ENCODE measurements at places on chromosomes 1 and 21. TPM values are rescaled to one million over a fixed set of nuclear protein-coding genes. Genes with fewer than 3 reads are reported as not detected.

Gene CSF3R
- total RNA-seq: not detected

- peak; percentile 85 for DNase-seq
Measured at GRCh38 chr1:180026556-180026955, 71.9 kb downstream of the CEP350 start.

GRCh38 chr1:247360991-247361731 lies 29.5 kb upstream of the ZNF496 start:
- DNase-seq: no peak

DNA sequence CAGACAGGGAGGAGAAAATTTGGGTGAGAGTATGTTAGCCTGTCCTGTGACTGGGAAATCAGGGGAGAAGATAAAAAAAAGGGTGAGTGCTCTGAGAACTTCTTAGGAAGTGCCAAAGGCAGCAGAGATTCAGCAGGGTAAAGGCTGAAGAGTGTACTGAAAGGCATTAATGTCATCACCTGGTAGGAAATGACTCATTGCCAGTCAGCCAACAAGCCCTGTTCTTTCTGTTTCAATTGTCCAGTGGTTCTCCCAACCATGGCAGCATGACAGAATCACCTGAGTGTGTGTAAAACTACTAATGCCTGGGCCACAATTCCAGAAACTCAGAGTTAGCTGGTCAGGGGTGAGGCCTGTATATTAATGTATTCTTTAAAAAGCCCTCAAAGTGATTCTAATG lies 83.5 kb downstream of the INTS7 start:
- DNase-seq: peak; percentile 70

DNA sequence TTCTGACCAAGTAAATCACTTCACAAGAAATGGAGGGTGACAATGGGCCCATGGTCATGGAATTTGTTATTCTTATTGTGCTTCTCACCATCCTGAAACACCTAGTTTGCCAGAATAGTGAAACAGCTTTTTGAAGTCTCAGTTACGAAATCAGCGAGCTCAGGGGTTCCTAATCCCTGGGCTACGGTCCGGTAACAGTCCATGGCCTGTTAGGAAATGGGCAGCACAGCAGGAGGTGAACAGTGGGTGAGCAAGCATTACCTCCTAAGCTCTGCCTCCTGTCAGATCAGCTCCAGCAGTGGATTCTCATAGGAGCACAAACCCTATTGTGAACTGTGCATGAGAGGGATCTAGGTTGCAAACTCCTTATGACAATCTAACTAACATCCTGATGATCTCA lies 1356.3 kb downstream of the KCNT2 start:
- peak; percentile 50 for DNase-seq

DNA sequence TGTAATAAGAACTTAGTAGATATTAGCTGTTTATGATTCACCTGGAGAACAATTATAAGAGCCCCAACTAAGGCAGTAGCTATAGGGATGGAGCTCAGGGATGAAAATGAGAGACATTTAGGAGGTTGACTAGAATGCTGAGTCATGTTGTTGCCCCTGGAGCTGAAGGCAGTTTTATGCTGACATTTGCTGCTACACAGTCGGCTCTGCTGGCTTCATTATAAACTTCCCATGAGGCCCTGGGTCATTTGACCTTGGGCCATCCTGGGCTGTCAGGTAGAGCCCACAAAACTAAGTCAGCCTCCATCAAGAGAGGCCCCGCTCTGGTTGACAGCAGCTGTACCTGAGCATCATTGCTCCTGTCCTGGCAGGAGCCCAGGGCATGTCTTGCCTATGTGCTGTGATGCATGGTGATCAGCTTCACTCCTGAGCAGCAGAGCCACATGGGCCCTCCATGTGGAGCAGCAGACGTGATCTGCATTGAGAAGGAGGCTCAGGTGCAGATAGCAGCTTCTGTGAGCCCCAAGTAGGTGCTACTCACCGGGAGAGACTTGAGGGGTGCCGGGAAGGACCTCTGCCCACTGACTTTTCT lies 112.4 kb downstream of the TBX19 start:
- DNase-seq: no peak

DNA sequence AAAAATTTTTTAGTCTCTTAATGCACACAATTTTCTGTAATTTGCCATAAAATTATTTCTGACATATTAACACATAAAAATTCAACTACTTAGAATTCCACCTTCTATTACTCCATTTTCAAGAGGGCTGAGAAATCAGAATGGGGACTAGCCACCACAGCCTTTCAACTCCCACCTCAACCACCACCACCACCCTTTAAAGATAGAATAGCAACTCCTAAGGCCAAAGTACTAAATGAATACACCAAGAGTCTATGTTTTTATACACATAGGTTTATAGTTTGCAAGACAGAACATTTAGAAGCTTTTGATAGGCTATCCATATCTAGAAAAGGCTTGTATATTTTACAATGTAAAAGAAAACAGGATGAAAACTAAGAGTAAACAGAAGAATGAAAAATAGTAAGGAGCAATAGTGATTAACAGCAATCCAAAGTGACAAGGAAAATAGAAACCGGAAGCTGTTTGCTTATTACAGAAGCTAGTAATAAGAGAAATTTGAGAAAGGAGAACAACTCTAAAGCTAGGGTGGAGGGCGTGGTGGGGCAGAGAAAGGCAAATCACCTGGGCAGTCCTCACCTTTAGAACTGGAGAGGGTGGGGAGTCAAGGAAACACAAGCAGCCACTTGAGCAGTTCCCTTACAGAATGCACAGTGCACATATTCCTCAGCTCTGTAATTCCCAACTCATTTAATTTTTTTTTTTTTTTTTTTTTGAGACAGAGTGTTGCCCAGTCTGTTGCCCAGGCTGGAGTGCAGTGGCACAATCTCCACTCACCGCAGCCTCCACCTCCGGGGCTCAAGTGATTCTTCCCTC lies 27.7 kb downstream of the EPS15 start:
- no peak for DNase-seq

Gene DCDC2B
- not detected for total RNA-seq

DNA sequence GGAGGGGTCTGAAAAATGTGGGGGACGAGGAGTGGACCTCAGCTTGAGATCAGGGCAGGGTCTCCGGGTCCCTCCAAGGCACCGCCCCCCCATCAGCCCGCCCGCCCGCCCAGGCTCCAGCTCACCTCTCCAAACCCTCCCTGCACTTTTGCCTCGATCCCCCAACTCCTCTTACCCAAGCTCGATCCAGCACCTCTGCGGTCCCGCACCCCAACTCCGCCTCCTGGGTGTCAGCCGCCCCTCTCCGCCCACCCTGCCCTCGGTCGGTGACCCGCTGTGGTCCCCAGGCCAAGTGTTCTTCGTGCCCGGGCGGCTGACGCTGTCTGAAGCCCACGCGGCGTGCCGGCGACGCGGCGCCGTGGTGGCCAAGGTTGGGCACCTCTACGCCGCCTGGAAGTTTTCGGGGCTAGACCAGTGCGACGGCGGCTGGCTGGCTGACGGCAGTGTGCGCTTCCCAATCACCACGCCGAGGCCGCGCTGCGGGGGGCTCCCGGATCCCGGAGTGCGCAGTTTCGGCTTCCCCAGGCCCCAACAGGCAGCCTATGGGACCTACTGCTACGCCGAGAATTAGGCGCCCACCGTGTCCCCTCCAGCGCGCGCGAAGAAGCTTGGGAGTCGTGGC lies 5.7 kb downstream of the HAPLN2 start:
- DNase-seq: no peak

DNA sequence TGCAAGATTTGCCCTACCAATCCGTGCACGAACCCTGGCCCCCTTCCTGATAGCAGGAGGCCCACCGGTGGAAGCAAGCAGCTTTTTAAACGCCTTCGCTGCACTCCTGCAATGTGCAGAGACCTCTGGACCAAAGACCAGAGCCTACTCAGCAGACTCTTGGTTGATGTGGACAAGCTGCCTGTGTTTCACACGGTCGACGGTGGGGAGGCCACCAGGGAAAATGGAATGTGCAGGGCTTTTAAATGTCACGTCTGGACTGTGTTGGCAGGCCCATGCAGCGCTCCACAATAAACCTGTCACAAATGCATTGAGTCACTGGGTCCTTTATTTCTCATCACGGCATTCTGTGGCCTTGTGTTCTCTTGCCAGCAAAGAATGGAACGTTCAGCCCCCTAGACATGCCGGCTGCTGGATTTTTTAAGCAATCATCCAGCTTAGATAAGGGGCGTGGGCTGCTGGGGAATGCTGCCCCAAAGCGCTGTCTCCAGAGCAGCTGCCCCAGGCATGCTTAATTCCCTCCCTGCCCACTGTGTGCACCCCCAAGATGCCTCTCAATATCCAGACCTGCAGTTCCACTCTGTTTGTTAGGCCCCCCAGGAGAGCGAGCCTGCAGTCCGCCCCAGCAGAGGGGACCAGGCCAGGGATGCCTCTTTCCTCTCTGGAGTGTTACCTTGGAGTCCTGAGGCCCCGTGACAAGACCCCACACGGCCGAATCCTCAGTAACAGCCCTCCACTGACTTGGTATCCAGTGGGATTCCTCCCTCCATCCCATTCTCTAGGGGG lies 71.3 kb downstream of the ATP5PO start:
- DNase-seq: no peak

Gene AHCYL1
- total RNA-seq: 68.3 TPM

DNA sequence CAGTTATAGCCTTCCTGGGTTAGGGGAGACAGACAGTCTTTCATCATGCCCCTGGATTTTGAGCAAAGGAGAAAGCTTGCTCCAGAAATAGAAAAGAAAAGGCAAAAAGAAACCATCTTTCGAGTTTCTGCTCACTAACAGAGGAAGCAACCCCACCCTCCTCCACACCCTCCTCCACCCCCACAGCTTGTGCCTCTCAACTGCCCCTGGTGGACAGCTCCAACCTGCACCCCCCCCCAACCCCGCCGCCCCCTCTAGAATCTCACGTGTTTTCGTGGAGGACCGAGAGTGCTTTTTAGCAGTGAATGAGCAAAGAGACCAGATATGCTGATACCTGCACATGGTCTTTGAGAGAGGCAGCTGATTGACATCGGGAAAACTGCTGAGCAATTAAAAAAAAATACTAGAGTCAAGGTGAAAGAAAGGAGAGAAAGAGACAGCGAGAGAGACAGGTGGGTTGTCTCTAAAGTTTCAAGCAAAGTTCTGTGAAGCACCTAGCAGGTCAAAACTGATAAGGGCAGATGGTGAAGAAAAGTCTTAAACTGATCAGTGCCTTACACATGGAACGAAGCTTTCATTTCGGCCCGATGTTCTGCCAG lies 358.3 kb downstream of the KIF26B start:
- peak; percentile 74 for DNase-seq

Gene TMEM125
- total RNA-seq: not detected

- no peak for DNase-seq
Measured at GRCh38 chr1:44417351-44418021, 12.4 kb downstream of the RNF220 start.

DNA sequence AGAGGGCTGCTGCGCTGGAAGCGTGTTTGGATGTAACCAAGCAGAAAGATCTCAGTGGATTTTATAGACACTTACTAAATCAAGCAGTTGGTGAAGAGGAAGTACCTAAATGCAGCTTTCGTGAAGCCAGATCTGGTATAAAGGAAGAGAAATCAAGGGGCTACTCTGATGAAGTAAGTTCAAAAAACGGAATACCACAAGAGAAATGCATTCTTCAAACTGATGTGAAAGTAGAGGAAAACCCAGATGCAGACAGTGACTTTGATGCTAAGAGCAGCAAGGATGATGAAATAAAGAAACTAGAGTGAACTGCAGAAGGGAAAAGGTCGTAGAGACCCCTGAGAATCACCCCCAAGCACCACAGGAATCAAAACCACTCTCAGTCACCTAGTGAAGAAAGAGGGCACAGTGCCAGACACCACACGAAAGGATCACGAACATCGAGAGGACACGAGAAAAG lies 40.8 kb upstream of the NEXN start:
- DNase-seq: no peak

DNA sequence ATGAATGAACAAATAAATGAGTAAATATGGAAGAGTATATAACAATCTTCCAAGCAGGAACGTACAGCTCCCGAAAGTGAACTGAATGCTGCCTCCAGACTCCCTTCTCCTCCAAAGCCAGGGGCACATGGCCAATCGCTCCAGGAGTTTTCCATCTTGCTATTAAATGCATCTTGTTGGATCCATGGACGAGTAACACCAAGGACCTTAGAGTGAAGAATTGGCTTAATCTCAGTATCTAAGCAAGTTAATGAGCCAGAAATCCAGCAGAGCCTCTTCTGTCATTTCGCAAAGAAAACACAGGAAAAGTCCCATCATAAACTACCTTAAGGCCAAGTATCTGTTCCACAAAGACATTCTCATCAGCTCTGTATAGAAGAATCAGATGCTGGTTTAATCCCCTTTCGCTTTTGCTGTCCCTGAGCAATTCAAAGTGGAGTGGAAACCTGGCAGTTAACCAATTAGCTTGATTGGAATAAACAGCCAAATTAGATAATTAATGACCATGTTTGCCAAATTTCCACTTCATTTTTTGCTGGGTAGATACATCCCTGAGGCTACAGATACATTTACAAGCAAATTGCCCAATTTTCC lies 116.0 kb downstream of the MIS18A start:
- DNase-seq: no peak

GRCh38 chr1:183144752-183145151 lies 41.3 kb upstream of the LAMC2 start:
- no peak for DNase-seq

GRCh38 chr1:2291577-2291976 lies 63.5 kb downstream of the SKI start:
- no peak for DNase-seq

Gene DLGAP3
- total RNA-seq: 1.8 TPM

- DNase-seq: no peak
Measured at GRCh38 chr1:193569983-193570269, 383.5 kb upstream of the B3GALT2 start.

Gene MYOG
- not detected for total RNA-seq

- DNase-seq: no peak
Measured at GRCh38 chr1:47765236-47765635, 231.9 kb downstream of the TRABD2B start.

Gene C1orf105
- not detected for total RNA-seq

Gene SLC1A7
- not detected for total RNA-seq

GRCh38 chr1:82503822-82504221 lies 703.1 kb downstream of the ADGRL2 start:
- no peak for DNase-seq

DNA sequence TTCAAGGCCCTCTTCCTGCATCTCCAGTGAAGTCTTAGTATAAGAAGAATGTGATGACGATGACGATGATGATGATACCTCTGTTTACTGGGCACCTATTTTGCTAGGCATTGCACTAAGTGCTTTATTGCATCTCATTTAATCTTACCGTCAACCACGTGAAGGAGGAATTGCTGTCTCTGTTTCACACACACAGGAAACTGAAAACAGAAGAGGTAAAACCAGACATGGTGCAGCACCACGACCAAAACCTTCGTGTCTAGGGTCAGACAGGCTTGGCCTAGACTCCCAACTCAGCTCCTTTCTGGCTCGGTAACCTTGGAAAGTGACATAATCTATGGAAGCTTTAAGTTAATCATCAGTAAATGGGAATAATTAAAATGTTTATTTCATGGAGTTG lies 20.7 kb upstream of the KCNA2 start:
- no peak for DNase-seq

Gene MNDA
- total RNA-seq: not detected

DNA sequence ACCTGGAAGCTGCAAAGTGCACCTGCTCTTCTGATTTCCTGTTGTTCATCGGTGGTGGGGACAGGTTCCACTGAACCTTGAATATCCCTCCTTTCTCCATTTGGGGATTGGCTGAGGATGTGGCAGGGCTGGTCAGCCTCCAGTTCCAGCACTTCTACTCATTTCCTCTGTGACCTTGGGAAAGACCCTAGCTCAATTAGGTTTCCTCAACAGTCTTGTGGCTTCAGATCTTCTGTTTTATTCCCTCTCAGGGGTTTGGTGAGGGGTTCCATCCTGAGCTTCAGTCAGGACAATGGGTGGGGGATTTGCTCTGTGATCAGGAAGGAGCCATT lies 317.1 kb upstream of the PROX1 start:
- no peak for DNase-seq

Gene TMEM234
- total RNA-seq: 9.6 TPM
